Mammary epithelial cell (primary cell): ENCODE measurements at places on chromosomes 3 and 15.

GRCh38 chr3:40725031-40725430, 200.3 kb downstream of the ZNF621 start:
- no peak for DNase-seq

DNA sequence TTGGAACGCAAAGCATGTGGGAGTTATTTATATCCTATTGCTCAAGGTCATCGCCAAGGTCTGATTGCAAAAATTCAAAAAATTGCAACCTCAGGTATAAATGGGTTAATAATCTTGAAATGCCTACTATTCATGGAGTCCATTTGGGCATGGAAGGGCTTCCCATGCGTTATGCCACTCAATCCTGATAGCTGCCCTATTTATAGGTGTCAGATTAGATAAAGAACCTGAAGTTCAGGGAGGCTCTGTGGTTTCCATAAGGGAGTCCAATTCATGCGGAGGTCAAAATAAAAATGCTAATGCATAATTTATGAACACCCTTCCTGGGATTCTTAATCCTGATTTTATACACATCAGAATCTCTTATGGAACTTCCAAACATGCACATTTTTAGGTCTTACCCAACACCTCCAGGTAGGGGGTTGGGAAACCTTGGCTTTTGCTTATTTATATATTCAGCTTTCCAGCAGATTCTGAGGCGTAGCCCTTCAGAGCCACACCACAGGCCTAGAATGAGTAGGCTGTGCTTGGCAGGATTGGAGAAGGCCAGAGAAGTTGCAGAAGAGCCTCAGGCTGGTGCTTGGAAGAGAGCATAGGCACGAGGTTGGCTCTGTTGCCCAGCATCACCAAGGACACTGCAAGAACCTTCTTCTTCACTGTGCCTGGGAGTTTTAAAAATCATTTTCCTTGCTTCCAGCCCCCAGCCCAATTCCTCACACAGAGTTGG, 324.4 kb upstream of the CFAP20DC start:
- no peak for DNase-seq

DNA sequence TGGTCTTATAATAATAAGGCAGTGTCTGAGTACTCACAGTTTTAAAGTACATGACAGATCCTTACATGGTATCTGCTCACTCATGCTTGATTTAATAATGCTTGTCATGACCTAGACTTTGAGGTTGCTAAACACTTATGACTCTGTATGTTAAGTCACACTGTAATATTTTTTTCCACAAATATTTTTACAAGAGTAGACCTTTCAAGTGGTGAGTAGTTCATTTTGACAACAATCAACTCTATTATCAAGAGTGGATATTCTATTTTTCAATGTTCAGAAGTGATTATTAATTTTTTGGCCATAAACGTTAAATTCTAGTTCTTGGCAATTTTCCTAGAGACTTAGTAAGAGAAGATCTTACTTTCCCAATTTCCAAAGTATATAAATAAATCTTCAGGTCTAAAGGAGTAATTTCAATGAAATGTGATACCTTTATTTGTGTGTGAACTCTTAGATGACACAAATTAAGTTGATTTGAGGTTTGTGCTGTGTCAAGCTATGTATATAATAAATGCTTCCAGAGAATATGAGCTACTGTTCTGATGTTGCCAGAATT, 104.5 kb downstream of the NLGN1 start:
- no peak for DNase-seq

- no peak for DNase-seq
These were observed 383.2 kb upstream of the ADAMTS9 start for GRCh38 chr3:65070968-65071367.

GRCh38 chr3:13849018-13849417, 30.9 kb downstream of the WNT7A start:
- no peak for DNase-seq

DNA sequence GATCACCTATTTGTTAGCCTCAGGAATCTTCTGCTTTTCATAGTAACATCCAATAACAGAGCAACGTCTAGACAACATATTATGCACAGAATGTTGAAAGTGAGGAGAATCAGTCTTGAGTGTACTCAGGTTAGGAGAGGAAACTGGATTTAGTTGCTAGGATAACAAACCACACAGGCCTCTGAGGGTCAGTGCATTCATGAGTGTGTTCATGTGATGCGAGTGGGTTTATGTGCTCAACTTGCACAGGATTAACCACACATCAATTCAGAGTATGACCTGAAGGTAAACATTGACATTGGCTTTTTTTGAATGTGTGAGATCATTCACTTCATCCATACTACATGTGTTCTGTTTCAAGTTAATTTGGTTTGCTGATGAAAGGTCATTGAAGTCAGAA, 287.6 kb downstream of the DIPK2A start:
- DNase-seq = no peak

DNA sequence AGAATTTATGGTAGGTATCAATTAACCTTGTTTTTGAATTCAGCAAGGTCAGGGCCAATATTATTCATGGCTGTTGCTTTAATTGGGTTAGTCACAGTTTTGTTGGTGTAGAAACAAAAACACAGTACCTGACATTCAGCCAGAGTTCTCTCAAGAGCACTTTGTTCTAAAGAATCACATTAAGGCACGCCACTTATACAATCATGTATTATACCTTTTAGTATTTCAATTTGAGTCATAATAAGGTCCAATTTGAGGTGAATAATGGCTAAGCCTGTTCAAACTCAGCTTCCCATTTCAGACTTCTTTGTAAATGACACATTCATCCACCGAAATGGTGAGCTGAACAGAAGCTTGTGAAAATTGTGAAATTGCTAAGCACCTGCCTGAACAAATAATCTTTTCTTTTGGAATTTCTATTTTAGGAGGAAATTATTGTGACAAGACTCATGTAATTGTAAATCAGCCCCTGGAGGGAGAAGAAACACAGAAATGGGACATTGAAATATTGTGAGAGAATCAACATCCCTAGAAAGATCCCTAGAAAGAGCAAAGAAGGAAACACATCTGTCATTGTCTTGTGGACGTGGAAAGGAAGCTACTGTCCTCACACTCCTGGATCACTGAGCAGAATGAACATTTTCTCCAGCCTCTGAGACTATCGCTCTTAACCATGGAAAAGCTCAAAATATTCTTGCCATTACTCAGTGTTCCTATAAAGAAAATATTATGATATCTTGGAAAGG, 29.3 kb downstream of the RIOX2 start:
- DNase-seq = peak; percentile 60

GRCh38 chr3:162719684-162720341, 1223.2 kb downstream of the OTOL1 start:
- DNase-seq = peak; percentile 67

GRCh38 chr3:126850370-126851085, 132.4 kb upstream of the PLXNA1 start:
- DNase-seq = no peak

- DNase-seq = no peak
These were observed 374.3 kb downstream of the RBMS3 start for GRCh38 chr3:29655015-29655747.

DNA sequence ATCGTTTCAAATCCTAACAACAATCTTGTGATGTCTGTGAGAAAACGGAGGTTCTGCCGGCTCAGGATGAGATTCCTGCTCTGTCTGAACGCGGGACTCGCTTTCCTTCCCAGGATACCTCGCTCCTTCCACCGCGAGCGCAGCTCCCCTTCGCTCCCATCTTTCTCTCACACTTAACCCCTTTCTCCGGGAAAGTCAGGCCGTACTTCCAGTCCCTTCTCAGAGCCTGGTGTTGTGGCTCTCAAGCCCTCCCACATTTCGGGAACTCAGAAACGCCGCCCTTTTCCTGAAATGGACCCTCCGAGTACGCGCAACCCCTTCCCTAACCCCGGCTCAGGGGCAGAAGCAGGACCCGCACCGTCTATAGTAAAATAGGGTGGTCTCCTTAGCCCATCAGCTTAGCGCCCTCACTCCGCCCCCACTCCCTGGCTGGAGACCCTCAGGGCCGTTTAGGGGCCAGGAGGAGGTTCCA, 378 bp upstream of the FEM1B start:
- DNase-seq = no peak

DNA sequence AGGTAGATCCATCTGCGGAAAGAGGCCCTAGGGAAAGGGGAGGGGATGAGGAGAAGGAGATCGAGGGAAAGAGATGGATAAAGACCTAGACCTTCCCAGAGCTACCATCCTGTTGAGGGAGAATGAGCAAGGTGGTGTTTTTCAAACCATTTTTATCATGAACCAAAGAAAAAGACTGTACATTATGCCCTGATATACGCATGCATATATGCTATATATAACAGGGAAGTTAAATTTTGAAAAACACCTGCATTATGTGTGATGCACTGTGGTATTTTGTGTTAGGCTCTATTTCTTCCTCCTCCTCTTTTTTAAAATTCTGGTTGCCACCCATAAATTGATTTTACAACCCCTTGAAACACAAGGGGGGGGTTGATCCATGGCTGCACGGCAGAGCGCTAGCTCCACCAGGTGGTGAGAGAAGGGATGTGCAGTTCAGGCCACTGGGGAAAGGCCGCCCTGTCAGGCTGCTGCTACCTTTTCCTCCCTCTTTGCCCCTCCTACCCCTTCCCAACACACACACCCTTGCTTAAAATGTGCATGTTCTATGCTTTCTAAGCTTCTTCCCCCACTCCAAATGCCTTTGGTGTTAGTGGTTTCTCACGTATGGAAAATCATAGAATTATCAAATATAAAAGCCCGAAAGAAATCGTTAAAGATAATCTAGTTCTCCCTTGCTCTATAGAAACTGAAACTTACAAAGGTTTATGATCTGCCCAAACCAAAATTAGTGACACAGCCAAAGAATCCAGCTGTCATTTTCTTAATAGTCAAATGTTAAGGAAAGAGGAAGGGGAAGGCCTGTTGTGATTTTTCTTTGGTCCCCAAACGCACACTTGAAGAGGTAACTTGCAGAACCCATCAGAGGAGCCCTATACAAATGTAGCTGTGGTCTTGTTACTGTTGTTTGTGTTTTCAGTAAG, 262.0 kb upstream of the UMPS start:
- DNase-seq = peak; percentile 24

DNA sequence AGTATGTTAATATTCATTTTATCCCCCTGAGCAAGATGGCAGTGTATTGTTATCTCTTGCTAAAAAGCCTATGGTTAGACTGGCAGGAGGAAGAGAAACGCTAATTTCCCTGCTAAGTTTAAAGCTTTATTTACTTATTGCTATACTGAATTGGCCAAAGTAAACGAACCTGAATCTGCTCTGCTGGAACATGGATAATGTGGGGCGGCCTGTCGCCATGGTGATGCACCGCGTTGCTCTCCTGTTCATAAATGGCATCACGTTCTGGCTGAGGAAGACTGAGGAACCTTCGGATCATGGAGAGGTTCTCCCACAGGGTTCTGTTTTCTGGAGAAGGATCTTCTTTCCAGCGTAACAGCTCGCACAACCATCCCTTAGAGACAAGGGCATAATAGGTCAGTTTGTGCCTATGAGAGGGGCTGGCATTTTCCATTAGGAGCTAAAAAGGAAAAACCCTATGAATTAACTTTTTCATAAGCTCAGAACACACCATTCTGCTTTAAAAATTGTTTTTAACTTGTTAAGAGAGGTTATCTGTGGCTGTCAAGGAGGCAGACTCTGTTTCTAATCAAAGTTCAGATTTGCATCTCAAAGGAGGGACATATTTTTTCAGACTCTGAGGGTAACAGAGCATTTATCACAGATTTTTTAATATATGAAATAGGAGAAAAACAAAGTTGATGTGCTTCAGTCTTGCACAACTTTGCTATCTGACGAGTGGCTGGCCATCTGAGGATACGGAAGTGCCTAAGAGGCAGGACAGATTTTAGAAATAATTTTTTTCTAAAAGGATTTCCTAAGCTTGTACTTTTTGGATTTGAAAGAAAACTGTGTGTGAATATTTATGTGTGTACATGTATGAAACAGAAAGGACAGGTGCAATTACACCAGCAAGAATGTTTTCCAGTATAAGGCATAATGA, 73.1 kb downstream of the SATB1 start:
- DNase-seq = no peak

GRCh38 chr3:52479877-52480575, 15.1 kb upstream of the STAB1 start:
- no peak for DNase-seq

- peak; percentile 90 for DNase-seq
These were observed 33.9 kb downstream of the MYO5C start for GRCh38 chr15:52261498-52262242.

DNA sequence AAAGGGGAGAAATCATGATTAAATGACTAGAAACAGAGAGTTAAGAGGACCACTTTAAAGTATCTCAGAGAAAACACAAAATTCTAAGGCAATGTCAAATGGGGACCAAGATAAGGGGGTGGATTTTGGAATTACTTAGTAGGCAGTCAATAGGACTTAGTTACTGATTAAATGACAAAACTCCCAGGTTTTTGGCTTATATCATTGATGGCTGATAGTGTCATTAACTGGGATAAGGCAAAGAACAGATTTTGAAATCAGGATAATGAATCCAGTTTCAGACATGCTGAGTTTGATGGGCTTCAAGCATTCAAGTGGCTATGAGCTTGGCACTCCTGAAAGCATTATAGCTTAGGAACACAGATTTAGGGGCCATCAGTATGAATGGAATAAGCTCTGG, 53.9 kb downstream of the TOP2B start:
- no peak for DNase-seq

- DNase-seq = no peak
These were observed 149.4 kb upstream of the SLC6A11 start for GRCh38 chr3:10666621-10667020.

DNA sequence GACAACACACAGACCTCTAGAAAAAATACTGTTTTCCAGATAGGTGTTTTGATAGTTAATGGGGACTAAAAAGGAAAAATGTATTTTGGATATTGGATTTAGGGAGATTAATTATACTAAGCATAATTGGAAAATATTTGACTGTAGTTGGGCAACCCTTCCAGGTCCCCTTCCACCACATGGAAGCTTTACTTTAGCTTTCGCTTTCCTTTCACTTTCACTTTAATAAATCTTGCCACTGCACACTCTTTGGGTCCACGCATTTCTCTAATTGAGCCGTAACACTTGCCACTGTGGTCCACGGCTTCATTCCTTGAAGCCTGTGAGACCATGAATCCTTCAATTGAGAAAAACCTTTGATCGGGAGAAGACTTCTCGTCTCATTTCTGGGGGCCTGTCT, 15.5 kb downstream of the GLDN start:
- DNase-seq = no peak

DNA sequence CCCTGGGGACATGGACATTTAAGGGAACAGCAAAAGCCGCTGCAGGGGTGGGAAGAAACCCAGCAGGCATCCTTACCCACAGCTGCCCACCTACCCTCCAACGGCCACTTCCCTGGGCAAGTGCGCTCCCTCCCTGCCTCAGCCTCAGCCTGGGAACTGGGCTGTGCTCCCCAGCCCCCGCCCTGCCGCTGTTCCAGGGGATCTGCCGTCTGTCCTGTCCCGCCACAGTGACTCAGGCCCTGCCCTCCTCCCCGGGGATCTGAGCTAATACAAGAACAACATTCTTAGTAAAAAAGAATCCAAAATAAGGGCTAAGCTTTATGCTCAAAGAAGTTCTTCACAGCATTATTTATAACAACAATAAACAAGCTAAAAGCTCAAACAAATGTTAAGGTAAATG, 7.4 kb upstream of the IQSEC1 start:
- no peak for DNase-seq

GRCh38 chr3:31081018-31081662, 186.7 kb upstream of the GADL1 start:
- DNase-seq = no peak
